Stimulated activated CD4-positive, alpha-beta T cell treated with anti-CD3 and anti-CD28 coated beads, Interleukin-2, amount 100 ng/mL, for 4 hours (primary cell): ENCODE measurements at places on chromosomes 4 and X.

GRCh38 chr4:67886281-67886680, 2.5 kb upstream of the TMPRSS11D start:
- DNase-seq = no peak

DNA sequence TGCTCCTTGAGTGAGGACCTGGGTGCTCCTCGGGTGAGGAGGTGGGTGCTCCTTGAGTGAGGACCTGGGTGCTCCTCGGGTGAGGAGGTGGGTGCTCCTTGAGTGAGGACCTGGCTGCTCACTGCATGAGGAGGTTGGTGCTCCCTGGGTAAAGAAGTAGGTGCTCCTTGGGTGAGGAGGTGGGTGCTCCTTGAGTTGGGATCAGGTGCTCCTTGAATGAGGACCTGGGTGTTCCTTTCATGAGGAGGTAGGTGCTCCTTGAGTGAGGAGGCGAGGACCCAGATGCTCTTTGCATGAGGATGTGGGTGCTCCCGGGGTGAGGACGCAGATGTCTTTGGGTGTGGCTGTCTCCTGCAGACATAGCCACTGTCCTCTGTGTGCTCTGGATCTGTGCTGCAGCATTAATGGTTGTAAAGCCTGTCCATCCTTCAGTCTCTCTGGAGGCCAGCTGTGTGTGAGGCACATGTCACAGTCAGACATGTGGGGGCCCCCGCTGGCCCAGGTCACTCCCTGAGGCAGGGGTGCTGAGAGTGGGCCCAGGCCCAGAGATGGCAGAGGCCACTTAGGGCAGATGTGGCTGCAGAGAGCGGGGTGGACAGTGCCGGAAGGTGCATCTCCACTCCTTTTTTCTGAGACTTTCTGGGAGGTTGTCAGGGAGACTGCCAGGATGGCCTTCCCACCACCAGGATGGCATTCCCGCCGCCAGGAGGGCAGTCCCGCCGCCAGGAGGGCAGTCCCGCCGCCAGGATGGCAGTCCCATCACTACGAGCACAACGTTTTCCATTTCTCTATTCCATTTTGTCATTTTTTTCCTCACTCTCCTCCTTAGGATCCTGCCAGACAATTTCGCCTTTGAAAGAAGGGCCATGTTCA, 101.8 kb downstream of the HMX1 start:
- no peak for DNase-seq

DNA sequence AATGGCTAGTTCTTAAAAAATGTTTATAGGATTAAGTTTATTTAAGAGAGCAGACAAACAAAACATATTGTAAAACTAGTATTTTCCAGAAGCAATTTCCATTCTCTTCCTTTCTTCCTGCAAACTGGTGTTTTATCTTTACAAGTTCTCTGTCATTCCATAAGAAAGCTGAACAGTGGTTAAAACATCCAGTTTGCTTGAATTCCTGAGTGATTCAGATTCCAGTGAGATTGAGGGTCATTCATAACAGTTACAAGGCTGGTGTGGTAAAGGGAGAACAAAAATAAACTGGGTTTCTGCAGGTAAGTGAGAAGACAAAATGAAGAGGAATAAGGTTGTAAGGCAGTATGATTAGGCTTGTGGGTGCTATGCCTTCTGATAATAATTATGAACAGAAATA, 544.8 kb upstream of the DIPK2B start:
- DNase-seq = no peak

DNA sequence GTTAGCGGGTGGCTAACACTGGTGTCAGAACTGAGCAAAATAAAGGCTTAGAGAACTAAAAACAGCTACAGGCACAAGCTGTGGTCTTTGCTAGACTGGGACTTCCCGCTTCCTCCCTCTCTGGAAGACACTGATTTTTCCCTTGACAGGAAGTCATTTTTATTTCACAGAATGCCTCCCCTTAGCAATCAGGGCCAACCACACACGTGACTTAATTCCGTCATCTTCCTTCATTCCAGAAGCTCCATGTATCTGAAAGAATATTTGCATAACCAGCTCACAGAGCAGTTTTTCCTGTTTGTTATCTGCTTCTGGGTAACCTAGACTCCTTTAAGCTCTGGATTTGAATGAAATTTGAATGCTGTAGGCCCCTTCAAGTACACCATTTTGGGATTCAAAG, 327.5 kb upstream of the FRG1 start:
- DNase-seq = no peak

GRCh38 chrX:38717871-38718270, 83.4 kb upstream of the MID1IP1 start:
- DNase-seq = no peak

DNA sequence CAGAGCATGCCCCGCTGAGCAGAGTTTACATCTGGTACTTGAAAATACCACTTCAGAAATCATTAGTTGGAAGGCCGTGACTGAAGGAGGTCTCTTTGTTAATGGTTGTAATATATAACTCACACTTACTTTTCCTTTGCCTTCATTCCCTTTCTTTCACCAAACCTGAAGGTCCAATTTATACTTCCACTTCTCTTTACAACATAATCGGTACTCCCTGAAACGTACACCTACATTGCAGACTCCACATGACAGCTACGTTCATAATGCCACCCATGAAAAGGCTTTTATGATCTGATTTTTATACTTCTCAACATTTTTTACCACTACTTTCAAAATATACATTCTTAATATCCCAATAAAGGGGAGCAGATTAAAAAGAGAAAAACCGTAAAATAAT, 298.7 kb downstream of the C4orf33 start:
- no peak for DNase-seq

- DNase-seq = no peak
Observed at GRCh38 chrX:43166874-43167273, 388.9 kb upstream of the PPP1R2C start.

GRCh38 chrX:118329175-118329574, 16.7 kb upstream of the WDR44 start:
- no peak for DNase-seq

GRCh38 chr4:15989424-15989823, 26.4 kb upstream of the FGFBP2 start:
- no peak for DNase-seq

DNA sequence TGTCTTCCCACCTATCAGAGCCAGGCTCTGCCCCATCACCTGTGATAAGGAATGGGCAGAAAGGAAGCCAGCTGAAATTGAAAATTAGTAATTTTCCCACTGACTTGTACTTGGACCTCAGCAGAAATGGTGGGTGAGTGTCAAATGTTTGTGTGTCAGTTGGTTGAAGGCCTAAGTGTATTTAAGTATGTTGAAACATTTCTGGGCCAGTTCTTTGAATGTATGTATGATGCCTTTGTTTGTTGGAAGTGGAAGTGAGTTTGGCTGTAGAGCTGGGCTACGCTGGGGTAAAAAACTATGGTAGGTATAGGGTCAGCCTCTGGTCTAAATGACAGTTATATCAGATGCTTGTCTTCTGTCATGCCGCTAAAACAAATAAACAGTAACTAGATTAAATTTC, 27.7 kb downstream of the JADE1 start:
- DNase-seq = no peak

GRCh38 chr4:56129431-56129861, 180.7 kb downstream of the CEP135 start:
- no peak for DNase-seq

DNA sequence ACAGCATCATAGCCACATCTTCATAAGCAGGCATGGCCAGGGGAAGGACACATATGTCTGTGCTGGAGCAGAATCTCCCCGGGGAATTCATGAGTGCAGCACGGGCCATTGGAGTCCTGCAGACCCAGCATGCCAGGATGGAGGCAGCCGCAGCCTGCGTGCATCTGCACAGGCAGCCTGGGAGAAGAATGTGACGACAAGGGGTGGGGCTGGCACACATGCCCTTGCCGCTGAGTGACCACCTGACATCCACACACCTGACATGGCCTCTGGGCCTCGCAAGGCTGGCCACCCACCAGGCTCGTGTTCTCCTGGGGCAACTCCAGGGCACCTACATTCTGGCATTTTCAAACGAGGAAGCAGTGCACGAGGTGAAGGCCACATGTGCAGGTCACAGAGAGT, 66.2 kb upstream of the AFAP1 start:
- DNase-seq = no peak

DNA sequence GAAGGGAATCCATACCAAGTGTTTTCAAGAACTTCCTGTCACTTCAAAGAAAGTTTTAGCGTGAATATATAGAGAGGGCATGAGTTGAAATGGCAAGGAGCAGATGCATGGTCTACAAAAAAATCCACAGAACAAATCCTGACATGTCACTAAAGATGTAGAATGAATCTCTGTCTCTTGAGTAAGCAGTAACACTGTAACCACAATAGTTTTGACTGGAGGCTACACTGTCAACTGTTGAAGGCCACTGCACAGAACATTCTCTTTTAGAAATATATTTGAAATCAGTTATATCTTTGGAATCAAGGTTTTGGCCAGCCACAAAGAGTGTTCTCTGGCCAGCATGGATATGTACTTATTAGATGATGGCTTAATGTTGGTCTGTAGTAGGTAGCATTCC, 83.8 kb downstream of the VCX3B start:
- no peak for DNase-seq

- DNase-seq = no peak
Observed at GRCh38 chrX:9171841-9172463, 138.0 kb upstream of the FAM9B start.

- DNase-seq = no peak
Observed at GRCh38 chr4:129561886-129562671, 466.1 kb downstream of the C4orf33 start.

DNA sequence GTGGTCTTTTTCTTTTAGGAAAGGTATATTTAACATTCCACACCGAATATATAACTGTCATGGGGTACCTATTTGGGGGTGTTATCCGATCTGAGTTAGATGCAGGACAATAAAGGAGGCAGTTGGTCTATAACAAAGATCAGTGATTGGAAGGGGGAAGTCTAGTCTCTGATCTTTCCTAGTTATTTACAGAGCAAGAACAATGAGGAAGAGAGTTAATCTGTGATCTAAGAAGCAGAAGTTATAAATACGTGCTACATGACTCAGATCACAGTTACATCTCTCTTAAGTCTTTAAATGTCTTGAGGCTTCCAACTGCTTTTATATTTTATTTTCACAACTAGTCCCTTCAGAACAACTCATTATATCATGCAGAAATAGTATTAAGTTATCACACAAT, 33.2 kb upstream of the ARMCX4 start:
- no peak for DNase-seq
